Nephron progenitor cell (in vitro differentiated cells): ENCODE measurements at places on chromosomes 12 and 14.

DNA sequence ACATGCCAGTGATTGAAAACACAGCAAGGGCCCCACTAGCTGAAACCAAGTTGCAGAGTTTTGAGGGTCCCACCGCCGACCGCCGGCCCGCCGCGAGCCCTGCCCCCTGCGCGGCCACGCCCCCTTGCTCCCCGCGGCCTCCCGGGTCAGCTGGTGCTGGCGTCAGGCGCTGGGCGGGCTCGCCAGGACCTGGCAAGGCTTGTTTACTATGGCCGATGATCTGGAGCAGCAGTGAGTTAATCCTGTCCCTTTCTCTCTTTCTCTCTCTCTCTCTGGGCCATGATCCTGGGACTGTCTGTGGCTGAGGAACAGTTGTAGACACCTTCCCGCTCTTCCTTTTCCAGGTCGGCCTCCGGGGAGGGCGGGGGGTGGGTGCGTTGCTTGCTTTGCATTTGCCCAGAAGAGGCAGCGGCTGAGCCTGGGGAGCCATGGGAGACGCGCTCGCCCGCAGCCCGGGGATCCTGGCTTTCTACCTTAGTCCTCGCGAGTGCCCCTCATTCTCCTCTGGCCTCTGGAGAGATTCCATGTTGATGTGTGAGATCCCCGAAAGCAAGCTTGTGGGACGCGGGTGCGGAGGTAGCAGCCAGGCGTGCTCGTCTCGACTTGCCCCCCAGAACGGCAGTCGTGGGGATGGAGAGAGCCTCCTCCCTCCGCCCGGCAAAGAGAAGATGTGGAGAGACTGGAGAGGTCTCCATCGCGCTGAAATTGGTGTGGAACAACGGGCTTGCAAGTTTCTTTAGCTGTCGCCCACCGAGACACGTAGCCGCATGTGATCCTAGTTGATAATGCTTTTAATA, at the start of gene ABHD4:
Gene ABHD4, plus strand, starts transcription at position 202 of the 797 bp plus-strand sequence. Its CDS starts 7 bp downstream, at position 209.
- DNase-seq = peak; percentile 85

- no peak for DNase-seq
Observed at GRCh38 chr14:92546347-92547053, 32.9 kb downstream of the RIN3 start.

- DNase-seq = peak; percentile 86
Observed at GRCh38 chr14:77032844-77033621, 4.5 kb upstream of the IRF2BPL start.

DNA sequence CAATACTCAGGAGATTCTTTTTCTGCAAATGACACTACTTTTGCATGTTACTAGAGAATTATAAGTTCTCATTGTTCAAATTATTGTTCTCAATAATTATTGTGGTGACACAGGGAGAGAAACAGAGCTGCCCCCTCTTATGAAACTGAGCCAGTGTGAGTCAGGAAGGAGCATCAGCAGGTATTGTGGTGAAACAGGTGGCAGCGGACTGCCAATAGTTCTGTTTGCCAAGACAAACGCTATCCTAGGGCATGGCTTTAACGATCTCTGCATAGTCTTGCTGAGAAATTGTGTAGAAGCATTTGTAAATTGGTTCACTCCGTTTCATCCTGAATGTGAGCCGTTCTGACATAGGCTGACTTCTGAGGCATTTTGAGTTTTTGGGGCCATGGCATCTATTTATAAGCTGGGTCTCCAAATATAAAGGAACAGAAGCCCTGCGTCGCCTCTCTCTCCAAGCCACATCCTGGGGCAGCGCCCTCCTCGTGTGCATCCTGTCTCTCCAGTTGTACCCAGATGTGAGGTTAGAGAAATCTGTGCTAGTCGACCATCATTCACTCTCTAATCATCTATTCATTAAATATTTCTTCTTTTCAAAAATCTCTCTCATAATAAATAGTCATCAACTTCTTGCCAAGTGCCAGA, 15.8 kb upstream of the PPP4R4 start:
- DNase-seq = no peak

- no peak for DNase-seq
Observed at GRCh38 chr12:103881261-103881660, 40.2 kb upstream of the NT5DC3 start.

- no peak for DNase-seq
Observed at GRCh38 chr12:45498645-45499044, 230.9 kb upstream of the ARID2 start.

DNA sequence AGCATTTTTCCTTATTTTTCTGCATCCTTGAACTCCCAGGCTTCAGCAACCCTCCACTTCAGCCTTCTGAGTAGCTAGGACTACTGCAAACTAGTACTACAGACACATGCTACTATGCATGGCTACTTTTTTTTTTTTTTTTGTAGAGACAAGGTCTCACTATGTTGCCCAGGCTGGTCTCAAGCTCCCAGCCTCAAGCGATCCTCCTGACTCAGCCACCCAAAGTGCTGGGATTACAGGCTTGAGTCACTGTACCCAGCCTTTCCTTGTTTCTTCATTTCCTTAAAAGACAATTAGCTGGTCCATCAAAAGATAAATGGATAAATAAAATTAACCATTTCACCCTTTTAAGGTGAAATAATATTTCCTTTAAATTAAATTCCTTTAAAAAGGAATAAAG, 205.8 kb downstream of the SPTSSA start:
- DNase-seq = no peak

DNA sequence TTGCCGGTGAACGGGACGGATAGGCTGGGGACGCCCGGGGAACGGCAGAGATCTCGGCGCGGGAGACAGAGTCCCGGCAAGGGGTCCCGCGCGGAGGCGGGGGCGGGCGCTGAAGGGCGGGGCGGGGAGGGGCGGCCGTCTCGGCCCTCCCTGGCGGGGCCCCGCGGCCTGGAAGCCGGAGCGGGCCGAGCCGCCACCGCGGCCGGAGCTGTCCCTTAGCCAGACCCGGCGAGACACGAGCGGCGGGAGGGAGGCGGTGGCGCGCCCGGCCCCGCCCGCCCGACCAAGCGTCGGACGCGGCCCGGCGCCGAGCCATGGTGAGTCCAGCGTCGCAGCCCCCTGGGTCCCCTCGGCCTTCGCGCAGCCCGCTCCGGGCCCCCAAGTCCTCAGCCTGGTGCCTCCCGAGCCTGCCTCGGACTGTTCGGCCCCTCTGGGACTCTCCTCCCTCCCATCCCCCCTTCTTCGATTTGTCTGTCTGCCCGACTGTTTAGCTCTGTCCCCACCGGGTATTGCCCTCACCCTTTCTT, at the start of gene ARHGEF40:
Gene ARHGEF40, plus strand, starts transcription at position 222 of the 527 bp plus-strand sequence. Its CDS starts 93 bp downstream, at position 315.
- peak; percentile 73 for DNase-seq

DNA sequence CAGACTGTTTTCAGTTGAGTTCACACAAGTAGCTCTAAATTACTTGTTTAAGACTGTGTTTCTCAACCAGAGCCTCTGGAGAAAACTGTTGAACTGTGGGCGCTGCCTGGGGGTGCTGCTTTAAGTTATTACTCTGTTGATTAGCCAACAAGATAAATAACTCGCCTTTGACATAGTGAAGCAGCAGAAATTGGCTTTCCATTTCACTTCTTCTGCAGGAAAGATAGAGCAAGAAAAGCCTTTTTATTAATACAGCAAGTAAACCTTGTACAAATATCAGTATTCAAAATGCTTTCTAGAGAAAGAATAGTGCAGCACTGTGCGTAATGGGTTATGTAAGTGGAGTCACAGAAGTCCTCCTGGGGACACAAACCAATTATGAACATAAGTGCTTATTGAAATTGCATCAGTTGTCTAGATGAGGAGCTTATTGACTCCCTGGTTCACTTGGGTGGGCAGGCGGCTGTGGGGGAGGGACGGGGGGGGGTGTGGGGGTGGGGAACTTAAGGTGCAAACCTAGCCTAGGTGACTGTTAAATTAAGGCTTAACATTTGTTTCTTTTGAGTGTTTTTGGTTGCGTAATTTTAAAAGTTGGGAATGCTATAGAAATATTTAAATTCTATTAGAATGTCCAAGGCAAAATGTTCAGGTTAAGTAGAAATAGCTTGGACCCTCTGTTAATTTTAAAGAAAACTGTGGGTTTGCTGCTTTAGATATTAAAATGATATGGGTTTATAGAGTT, 6.3 kb downstream of the FRS2 start:
- no peak for DNase-seq

GRCh38 chr12:5305425-5305824, 126.5 kb upstream of the NTF3 start:
- DNase-seq = no peak

- DNase-seq = no peak
Observed at GRCh38 chr14:82190742-82191141, 657.1 kb upstream of the SEL1L start.

- DNase-seq = no peak
Observed at GRCh38 chr12:42978708-42979107, 389.2 kb upstream of the PRICKLE1 start.

- DNase-seq = no peak
Observed at GRCh38 chr12:14840616-14841015, 2.7 kb downstream of the ART4 start.

DNA sequence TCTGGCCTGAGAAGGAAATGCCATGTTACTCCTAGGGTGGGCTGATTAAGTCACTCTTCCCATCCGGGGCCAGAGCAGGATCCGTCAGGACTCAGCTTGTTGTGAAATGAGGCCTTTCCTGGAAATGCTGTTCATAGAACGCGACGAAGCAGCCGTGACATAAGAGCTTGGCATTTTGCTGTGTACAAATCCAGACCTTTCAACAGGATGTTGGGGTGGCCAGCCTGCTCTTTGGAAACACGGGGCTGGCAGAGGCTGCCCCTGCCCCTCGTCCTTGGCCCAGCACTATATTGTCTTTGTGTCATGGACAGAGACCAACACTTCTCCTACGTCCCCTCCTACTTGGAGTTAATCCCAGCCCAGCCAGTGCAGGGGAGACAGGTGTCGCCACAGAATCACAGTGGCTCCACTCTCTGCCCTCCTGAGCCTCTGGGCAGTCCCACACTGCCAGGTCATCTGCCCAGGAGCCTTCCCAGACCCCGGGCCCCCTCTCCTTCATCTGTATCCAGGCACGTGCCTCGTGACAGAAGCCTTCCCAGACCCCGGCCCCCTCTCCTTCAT, 18.6 kb upstream of the EIF5 start:
- DNase-seq = no peak

DNA sequence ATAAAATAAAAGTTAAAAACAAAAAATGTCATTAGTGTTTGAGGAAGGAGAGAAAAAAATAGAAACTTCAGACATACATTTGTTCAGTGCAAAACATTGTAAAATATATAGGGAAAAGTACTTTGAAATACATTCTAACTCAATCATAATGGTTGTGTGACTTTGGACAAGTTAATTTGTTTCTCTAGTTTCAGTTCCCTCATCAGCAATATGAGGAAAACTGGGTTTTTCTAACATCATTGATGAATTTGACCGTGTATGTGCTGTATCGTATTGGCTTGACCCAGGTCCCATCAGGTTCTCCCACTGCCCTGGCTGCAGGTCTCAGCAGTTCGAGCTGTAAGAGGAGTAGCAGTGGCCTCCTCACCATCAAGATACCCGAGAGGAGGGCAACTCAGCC, 173.9 kb upstream of the ATF7IP start:
- no peak for DNase-seq

GRCh38 chr12:97801471-97802059, 339.0 kb downstream of the RMST start:
- DNase-seq = no peak

- no peak for DNase-seq
Observed at GRCh38 chr14:100150932-100151587, 8.4 kb downstream of the DEGS2 start.

DNA sequence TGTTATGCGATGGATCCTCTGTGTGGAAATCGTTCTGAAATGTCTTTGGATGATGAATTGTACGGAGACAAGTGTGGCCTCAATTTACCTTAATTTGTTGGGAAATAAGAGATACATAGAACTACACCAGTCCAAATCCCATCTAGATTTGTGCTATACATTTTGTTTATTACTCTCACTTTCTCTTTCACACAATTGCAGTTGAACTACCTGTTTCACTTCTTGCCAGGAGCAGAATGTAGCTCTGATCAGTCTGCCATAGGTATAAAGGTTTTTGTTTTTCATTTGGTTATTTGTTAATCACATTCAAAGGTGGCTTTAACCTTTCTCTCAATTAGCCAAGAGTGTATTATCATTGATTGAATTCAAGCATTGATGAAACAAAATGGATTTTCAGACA, 268.2 kb downstream of the SNAPC1 start:
- no peak for DNase-seq

DNA sequence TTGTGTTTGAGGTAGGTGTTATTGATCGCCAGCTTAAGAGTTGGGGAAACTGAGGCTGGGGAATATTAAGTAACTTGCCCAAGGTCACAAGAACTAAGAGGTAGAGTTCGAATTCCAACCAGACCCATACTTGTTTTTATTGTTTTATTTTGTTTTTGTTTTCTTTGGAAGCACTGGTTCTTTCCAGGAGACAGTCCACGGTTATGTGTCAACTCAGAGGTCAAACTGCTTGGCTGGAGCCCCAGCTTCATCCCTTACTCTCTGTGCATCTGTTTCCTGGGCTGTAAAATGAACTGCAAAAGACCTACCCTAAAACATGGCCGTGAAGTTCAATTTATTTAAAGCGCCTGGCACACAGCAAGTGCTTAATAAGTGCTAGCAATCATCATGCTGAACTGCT, 74.4 kb upstream of the MAP1LC3B2 start:
- DNase-seq = no peak

GRCh38 chr12:16384732-16385131, 37.3 kb downstream of the MGST1 start:
- no peak for DNase-seq

DNA sequence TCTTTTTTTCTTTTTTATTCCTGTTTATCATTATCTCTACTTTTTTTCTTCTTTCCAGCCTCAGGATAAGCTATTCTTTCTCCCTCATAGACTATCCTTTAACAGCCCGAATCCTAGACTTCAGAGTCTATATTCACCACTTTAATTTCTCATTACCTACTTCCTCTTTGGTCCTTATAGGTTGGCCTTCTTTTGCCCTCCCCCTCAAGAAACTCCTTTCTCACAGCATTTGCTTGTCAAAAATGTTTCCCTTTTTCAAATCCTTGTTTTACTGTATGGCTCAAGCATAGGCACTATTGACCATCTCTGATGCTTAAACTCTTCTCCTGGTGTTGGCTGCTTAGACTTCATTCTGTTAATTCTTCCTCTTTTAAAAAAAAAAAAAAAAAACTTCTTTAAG, 52.5 kb downstream of the KIAA0586 start:
- DNase-seq = no peak

DNA sequence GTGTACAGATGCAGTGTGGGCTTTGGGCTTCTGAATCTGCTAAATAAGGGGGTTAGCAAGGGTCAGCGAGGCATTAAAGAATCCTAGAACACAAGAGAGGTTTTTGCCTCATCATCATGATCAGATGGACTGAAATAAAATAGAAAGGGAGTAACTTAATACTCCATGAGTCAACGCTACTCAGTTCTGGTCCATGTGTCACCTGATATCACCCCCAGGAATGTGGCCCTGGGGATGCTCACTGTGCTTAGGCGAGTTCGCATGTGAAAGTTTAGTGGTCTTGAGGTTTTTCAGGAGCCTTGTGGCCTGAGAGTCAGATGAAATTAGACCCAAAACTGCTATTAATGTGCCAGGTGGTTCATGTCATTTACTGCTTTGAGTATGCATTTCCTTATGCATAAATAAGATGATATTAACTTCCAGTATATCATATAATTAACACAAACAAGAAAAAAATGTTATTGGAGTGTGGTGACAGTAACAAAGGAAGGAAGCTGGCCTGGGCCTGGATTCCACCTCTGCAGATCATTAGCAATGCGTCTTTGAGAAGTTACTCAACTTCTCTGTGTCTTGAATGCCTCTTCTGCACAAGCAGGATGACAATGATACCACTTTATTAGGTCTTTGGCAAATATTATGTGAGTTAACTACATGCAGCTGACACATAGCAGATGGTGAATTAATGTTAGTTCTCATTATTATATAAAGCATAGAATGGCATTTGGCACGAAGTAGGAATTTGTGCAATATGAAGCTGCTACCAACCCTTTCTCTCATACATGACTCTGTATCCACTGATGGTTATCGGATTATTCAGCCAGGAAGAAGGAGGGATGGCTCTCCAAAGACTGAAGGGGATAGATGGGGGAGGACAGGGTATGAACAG, 1272.6 kb downstream of the AACS start:
- DNase-seq = no peak
